Iris pigment epithelial cell (primary cell): ENCODE measurements at places on chromosomes 3 and 15.

DNA sequence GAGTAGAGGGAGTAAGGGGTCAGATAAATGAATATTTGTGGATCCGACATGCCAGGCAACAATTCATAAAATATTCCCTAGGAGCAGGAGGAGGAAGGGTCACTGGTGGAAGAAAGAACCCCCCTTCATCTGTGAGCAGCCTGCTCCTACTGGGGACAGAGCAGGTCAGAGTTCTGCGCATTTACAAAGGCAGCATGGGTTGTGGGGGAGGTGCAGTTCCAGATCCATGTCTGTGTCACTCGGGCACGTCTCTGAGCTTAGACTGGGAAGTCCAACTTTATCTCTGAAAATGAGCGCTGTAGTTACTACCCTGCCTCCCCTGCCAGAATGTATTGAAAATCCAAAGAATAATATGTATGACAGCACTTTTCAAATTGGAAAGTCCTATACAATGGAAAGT, 115.2 kb downstream of the GABRG3 start:
- no peak for DNase-seq

DNA sequence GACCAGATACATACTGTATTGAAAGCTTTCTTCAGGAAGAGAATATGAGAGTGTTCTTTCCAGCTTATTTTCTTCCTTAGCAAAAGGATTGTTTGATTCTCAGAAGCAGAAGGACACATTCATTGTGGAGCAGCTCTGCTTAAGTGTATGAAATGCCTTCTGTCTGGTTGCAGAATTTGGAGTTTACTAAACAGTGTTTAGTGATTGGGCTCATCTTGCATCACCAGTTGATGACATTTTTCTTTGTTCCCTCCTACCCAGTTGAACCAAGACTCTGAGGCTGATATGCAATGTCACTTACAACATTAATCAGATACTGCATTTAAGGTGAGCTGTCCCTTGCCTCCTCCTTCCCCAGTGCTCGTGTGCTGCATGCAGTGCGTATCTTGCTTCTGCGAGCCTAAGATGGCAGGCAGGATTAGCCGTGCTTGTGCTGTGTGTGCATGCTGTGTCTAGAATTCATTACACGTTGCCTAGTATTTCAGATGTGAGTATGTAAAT, 18.4 kb downstream of the ZBTB38 start:
- DNase-seq, result no peak

GRCh38 chr3:56775838-56776555, 25.8 kb downstream of the ARHGEF3 start:
- no peak for DNase-seq

GRCh38 chr3:141646760-141647561, 91.1 kb upstream of the RNF7 start:
- DNase-seq, result peak; percentile 76

- DNase-seq, result peak; percentile 27
Observed at GRCh38 chr3:158801201-158801600, 653 bp upstream of the MFSD1 start.

GRCh38 chr3:50410185-50410584, 50.9 kb upstream of the TMEM115 start:
- DNase-seq, result no peak

DNA sequence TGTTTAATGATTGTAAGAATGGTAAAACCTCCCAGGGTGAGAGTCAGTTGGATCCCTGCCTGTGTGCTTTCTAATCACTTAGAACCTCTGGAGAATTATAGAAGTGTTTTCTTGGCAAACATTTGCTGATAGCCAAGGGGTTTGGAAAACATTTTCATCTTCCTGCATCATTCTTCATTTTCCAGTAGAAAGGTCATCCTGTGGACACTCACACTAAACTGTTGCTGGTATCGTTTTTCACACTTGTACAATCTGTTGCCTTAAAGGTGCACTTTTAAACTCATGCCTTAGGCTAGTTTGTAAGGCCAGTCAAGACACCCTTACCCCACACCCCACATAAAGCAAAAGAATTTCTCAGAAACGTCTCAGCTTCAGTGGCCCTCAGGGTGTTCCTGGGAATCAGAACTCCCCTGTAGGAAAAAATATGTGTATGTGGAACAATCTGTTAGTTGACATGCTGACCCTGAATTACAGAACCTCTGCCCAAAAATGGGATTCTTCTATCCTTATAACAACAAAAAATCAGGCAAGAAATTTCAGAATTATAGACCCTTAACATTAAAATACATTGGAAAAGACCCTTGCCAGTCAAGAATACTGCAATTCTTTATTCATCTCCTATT, 5.8 kb upstream of the PLD1 start:
- DNase-seq, result no peak

DNA sequence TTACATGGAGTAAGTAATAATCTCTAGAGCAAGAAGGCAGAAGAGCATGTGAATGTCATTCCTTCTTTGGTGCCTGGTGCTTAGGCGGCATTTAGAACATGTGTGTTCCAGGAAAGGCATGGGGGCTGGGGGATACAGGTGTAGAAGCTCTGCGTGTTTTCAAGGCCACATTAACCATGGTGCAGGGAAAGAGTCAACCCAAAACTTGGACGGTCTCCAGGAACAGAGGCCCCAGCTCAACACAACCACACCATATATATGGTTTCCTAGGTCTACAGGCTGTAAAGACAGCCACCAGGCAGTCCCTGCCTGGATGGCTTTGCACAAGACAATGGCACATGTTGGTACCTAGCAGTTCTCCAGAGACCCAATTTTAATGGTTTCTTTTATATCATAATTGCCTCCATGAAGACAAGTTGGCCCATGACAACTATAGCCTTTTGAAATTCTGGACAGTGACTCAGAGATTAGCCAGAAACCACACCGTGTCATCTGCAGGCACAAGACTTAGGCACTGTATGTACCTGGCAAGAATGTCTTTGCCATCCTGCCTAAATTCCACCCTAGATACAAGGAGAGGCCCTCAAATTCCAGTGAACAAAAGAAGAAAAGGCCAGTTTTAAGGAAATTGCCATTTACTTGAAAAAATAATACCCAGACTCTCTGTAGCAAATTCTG, 25.0 kb upstream of the DGKG start:
- no peak for DNase-seq

DNA sequence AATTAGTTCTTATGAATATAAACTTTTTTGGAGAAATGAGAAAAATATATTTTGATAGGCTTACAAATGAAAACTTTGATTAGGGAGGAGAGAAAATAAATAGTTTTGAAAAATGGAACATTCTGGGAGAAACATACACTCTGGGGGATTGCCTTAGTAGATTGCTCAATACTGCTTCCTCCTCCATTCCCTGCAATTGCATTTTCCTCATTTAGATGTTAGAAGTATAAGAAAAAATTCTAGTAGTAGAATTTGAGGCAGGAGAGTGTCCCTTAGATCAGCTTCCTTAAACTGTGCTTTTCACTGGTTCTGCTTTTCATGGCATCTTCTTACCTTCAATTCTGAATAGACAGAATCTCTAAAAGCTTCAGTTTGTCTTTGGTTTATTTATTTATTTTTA, 46.2 kb upstream of the CTDSPL2 start:
- DNase-seq, result peak; percentile 27

GRCh38 chr15:68317281-68318007, 39.9 kb downstream of the FEM1B start:
- DNase-seq, result no peak

DNA sequence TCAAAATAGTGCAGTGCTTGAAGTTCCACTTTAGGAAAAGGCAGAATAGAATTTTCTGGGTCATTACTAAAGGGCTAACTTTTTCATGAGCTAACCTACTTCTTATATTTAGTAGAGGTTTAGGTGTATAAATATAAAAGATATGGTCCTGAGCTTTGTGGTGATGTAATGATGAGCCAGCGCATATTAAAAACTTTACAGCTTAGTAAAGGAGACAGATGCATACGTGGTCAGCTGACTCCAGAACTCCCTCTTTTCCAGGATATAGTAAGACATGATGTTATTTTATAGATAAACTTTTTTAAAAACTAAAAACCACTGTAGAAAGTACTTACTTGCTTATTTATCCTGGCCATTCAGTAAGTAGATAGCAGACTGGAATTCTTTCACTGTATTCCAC, 895.0 kb downstream of the CADM2 start:
- DNase-seq, result no peak

DNA sequence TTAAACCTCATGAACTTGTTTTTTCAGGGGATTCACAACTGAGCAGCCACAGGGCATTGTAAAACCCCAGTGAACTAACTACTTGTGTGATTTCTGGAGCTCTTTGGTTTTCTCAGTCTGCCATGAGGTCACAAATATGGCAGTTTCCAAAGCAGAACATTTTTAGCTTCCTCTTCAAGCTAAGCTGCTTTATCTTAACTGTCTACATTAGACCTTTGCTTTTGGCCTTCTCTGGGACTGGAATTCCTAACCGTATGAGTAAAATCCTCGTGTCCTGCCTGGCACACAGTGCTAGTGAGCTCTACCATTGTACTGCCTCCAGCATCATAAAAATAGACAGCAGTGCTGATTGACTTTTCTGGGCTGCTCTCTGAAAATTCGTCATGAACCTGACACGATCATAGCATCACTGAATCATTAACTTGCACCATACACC, 22.1 kb downstream of the CDIN1 start:
- peak; percentile 69 for DNase-seq

GRCh38 chr15:39594446-39595337, 13.8 kb downstream of the THBS1 start:
- DNase-seq, result no peak

DNA sequence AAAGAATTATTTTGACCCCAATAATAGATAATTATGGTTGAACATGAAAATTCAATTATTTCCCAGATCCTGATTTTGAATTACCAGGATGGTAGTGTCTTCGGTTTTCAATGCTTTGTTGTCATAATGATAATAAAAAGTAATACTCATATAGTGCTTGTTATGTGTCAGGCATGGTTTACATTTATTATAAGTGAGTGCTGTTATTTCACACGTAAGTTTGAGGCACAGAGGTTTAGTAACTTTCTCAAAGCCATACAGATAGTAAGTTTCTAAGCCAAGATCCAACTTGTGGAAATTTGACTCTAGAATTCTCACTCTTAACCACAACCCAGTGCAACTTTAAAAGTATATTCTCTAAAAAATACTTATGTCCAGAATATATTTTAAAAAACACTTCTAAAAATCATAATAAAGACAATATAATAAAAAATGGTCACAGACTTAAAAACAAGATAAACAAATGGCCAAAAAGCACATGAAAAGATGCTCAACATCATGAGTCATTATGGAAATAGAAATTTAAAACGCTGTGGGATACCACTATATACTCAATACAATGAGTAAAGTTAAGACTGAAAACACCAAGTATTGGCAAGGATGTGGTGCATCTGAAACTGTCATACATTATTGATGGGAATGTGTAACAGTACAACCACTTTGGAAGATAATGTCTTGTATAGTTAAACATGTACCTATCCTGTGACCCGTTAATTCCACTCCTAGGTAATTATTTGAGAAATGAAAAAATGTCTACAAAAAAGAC, 45.2 kb downstream of the SPRED1 start:
- DNase-seq, result peak; percentile 38

DNA sequence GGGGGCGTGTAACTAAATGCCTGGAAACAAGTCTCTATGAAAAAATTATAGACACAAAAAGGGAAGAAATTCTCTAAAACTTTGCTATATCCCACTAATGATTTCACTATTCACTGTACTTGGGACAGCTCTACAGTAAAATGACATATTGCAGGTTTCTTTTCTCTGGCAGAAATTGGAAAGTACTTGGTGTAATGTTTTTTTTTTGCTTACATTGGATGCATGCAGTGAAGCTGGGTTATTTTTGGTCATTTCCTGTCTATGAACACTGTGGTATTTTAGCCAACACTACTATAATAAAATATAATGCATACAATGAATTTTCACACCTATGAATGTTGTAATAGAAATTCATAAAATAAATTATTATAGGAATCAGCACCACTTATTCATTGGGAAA, 109.7 kb downstream of the LRRC49 start:
- peak; percentile 23 for DNase-seq

GRCh38 chr15:68734352-68734751, 86.3 kb downstream of the ANP32A start:
- DNase-seq, result no peak

GRCh38 chr3:55508335-55508734, 21.2 kb upstream of the WNT5A start:
- DNase-seq, result no peak

DNA sequence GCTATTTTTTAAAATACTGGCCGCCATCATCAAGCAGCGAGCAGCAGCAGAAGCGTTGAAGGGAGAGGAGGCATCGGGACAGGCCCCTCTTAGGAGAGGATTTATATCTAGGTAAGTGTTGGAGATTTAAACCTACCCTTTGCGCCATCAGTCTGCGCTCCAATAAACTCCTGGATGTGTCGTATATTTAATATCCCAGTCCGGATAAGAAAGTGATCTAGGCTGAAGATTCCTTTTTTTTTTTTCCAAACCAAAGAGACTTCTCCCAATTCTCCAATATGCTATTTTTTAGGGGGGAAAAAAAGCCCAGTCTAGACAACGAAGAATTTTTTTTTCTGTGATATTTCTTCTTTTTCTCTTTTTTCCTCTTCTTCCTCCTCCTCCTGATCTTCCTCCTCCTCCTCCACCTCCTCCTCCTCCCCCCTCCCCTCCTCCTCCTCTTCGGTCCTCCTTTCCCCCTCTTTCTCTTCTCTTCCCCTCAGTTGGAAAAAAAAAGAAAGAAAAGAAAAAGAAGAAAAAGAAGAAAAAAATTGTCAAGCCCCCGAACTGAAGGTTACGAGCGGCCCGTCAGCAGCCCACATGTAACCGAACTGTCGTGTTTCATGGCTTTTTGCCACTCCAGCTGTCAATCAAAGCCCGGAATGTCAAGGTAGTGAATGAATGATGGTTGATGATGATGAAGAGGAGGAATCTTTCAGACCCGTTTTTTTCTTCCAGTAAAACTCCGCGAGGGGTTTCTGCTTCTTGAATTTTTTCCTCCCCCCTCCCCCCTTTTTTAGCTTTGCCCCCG, 835 bp downstream of the MEIS2 start:
- DNase-seq, result peak; percentile 44

- DNase-seq, result no peak
Observed at GRCh38 chr15:47397655-47398054, 319.6 kb upstream of the SEMA6D start.

DNA sequence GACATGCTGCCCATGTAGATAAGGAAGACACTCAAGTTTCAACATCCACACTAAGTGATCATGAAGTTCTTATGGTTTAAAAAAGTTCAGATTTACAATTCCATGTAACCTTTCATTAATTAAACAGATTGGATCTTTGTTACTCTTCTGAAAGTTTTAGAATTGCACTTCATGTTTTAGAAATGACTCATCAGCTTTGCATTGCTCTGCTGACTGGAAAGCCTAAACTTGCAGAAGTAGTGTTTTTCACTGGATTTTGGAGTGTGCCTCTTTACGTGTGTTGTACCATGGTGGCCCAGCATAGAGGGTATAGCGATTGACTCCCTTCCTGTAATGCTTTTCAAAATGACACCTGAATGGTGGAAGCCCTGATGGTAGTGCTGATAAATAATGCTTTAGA, 157.9 kb downstream of the BBX start:
- peak; percentile 51 for DNase-seq
